Prostate gland (tissue), 2 donors: ENCODE measurements at places on chromosomes 6 and 20.
A peak's percentile ranks its signal among the peaks of the same experiment; 100 is the strongest.

DNA sequence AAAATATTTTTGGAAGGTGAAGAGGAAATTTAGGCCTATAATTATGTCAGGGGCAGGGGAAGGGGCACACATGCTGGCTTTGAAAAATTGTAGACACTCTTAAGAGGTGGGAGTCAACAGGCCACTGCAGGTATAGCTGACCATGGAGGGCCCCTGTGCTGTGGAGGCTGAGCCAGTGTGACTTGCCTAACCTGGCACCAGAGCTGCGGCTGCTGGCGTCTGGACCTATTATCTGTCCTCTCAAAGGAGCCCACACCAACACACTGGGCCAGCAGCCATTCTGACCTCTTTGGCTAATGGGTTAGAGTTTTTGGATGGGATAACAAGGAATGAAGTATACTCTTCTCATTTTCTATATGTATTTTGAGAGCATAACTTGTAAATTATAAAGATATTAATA, 4.5 kb downstream of the GID8 start:
- no peak for DNase-seq

DNA sequence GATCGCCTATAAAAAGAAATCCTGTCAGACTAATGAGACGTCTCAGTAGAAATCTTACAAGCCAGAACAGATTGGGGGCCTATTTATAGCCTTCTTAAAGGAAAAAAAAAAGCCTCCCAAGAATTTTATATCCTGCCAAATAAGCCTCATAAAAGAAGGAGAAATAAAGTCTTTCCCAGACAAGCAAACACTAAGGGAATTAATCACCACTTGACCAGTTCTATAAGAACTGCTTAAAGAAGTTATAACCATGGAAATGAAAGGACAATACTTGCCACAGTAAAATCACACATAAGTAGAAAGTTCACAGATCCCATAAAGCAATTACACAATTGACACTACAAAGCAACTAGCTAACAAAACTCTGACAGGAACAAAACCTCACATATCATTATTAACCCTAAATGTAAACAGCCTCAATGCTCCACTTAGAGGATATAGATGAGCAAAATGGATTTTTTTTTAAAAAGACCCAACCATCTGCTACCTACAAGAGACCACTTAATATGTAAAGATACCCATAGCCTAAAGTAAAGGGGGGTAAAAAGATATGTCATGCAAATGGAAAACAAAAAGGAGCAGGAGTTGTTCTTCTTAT, 13.4 kb downstream of the SLC22A16 start:
- no peak for DNase-seq

- no peak for DNase-seq
Measured at GRCh38 chr20:12358006-12358654, 440.4 kb downstream of the BTBD3 start.

DNA sequence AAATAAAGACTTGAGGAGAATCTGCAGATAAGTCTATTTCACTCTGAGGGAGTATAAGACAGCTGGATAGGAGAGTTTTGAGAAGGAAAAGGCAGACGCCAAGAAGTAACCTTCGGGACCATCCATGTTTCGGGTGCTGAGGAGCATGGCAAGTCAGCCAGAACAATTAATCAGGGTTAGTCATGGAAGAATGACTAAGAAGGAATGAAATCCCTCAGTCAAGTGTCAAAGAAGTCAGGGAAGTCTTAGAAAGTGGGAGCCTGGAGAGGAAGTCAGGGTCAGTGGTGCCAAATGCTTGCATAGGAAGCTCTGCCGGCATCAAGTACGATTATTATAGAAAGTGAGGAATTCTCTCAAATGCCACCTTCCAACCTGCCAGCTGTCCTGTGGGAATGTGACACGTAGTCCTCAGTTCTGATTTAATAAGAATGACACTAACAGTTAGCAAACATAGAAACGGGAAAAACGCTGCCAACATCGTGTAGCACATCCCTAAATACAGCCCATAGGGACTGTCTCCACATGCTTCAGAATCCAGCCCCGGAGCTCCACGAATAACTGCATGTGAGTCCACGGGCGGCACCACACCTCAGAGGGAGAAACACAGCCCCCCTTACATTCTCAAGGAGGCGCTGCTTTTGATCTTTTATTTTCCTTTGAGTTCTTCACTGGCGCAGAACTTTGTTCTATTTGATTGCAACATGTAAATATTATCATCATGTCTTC, 602.7 kb downstream of the PRKN start:
- no peak for DNase-seq

GRCh38 chr20:62368976-62369814, 2.1 kb upstream of the LAMA5 start:
- DNase-seq = no peak

- DNase-seq = no peak
Measured at GRCh38 chr6:86017236-86017635, 374.6 kb upstream of the SYNCRIP start.

DNA sequence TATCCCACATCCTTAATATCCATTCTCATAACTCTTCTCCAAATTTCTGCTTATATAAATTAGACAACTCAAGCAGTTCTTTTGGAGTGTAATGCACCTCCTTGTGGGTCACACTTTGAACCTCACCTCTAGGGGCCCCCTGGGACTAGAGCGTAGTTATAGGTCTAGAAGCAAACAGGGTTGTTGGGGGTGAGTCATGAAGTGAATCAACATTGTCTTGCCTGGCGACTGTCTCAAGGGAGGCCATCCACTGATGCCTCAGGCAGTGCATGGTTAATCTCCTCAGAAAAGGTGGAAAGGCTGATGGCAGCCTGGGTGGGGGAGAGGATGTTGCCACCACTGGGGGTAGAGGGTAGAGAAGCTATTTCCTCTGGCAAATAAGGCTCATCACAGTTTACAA, 129.1 kb downstream of the TNFRSF21 start:
- DNase-seq = no peak

DNA sequence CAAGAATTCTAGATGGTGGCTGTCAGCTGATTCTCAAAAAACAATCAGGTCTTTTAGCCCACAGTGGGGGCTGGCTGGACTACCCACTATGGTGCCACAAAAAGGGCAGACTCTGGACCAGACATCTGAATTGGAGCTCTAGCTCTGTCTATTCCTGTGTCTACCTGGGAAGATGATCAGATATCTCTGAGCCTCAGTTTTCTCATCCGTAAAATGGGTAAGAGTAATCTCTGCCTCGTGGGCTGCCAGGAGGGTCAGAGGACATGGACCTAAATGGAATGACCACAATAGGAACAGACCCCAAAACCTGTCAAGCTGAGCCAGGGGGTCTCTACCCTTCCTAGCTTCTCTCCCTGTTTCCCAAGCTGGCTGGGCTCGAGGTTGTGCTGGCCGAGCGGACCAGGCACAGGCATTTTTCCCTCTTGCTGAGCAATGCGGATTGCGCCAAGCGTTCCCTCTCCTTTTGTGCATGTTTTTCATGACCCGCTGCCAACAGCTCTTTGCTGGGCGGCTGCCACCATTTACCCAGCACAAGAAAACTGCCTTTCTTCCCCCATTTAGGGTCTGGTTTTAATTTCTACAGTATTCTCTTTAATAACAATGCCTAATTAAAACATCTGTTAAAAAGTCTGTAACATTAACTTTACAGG, 74.7 kb upstream of the MAFB start:
- DNase-seq = no peak

- no peak for DNase-seq
Measured at GRCh38 chr6:99092461-99092860, 144.7 kb upstream of the FBXL4 start.

GRCh38 chr6:90086517-90086916, 192.2 kb downstream of the GJA10 start:
- DNase-seq = no peak

DNA sequence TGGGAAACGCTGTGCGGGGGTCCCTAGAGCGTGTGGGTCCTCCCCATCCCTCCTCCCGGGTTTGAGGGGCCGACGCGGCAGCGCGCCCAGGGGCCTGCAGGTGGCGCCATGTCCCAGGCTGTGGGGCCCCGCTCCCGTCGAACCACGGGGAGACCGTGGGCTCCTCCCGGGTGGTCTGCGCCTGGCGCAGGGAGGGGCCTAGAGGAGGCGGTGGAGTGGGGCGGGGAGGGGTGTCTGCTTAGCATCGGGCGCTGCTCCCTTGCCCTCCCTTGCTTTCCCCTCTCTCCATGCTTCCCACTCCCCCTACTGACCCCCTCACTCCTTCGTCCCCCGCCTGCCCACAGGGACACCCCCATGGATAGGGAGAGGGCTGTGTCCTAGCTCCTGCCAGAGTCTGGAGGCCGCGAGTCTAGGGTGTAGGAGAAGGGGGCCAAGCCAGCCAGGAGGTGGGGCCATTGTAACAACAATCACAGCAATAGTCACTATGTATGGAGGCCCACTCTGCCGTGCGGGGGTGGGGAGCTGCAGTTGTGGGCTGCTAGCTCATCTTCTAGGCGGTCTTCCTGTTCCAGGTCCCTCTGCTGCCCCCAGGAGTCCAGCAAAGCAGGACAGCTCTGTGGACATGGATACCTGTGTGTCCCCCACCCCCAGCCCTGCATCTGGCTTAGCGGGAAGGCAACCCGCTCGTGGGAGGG, 51.7 kb downstream of the CHMP4B start:
- peak; percentile 19 for DNase-seq
